ENCODE measurements at places on chromosomes 11 and 22.

- DNase-seq: no peak
These were observed 102.3 kb upstream of the CD44 start for GRCh38 chr11:35036639-35037038.

DNA sequence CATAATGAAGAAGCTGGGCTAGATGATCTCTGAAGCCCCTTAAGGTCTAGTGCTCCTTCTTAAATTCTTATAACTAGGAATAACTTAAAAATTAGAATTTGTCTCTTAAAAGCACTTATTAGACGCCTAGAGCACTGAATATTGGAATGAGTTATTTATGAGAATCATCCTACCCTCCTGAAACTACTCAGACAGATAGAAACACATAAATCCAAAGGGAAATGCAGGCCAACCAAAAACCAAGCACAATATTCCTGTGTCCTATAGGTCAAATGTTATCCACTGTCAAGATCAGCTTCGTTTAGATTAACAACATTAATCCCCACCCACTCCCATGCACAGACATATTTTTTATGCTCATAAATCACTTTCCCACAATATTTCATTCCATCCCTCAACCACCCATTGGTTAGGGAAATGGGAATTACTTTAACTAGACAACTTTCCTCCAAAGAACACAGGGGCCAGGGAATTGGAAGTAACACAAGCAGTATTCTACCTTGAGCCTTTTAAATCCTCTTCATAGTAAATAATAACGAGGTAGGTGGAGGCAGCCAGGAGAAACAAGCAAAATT lies 87.1 kb downstream of the CD44 start:
- DNase-seq: no peak

- DNase-seq: no peak
These were observed 942.8 kb upstream of the TENM4 start for GRCh38 chr11:80383655-80384054.

GRCh38 chr11:119745112-119745511 lies 16.1 kb upstream of the NECTIN1 start:
- no peak for DNase-seq

GRCh38 chr11:43101113-43101512 lies 210.7 kb upstream of the API5 start:
- no peak for DNase-seq

DNA sequence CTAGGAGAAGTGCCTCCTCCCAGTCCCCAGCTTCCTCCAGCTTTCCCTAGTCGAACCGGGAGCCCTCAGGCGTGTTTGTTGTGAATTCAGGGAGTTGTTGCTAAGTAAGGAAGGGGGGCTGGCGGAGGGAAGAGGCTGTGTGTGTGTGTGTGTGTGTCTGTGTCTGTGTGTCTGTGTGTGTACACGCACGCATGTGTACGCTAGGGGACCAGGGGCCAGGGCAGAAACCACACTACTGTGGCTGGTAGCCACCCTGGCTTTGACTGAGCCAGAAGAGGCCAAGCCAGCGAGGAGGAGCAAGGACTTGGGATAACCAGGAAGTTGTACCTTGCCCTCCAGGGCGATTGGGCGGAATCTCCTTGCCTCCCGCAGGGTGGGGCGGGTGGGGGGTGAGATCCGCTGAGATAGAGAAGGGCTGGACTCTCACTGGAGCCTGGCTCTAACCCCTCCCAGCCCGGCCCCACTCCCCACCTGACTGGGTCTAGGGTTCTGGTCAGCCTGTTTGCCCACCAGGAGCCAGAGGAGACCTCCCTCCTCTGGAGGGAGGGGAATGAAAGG lies 7.5 kb downstream of the BCL9L start:
- no peak for DNase-seq
